ENCODE measurements at places on chromosomes 5 and 9.

GRCh38 chr5:53029608-53030007 is 40.5 kb downstream of the ITGA2 start:
- no peak for DNase-seq

DNA sequence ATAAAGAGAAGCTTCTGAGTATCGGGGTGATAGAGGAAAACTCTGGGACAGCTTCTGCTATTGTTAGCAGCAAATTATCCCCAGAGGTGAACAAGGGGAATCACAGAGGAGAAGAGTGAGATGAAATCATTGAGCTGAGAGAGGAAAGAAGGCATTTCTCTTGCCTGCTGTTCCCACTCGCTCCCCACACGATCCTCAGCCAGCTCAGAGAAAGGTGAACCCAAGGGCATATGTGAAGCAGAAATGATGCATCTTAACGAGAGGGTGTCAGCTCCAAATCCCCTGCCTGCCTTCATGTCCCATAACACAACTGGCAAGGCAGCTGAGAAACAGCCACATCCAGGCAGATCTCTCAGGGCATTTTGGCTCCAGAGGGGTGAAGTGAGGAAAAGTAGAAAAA is 111.6 kb downstream of the BRINP1 start:
- no peak for DNase-seq

DNA sequence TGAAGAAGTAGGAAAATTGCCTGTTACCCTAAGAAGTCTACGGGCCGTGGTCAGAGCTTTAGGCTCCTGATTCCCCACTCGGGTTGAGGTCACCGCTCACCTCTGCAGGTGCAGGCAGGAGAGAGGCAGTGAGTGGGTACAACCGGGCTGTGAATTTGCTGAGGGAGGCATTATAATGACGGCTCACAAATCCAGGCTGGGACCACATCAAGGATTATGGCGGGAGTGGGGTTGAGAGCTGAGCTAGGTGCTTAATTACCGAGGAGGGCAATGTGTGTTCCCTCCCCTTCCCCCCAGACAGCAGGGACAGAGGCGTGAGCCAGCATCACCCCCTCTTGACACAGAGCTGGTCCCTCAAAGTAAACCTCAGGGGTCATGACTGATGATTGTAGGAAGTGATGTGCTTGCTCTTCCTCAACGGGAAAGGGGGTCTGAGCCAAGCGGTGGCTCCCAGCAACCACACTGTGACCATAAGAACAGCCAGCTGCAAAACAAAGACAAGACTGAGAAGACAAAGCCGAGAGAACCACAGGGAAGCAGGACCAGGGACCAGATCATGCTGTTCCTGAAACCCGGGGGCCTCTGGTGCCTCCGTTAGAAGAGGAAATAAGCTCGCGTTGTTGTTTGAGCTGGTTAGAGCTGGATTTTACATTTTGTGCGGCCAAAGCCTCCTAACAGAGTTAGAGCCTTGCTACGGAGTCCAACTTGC is 77.7 kb downstream of the OLFM1 start:
- no peak for DNase-seq

DNA sequence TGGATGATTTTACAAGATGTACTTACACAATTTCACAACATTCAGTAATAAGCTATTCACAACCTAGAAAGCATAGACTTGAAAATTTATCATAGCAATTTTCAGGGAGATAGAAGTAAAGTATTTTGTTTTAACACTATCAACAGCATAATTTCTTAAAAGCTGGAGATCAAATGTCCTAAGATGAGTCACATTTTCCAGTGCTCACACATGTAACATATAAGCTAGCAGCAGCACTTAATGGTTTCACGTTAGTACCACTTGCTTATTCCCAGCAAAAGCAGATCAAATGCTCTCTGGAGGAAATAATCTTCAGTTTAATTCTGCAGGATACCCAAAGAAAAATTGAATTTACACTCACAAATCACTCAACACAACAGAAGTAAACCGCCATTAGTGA is 6.5 kb downstream of the OR13C8 start:
- no peak for DNase-seq

DNA sequence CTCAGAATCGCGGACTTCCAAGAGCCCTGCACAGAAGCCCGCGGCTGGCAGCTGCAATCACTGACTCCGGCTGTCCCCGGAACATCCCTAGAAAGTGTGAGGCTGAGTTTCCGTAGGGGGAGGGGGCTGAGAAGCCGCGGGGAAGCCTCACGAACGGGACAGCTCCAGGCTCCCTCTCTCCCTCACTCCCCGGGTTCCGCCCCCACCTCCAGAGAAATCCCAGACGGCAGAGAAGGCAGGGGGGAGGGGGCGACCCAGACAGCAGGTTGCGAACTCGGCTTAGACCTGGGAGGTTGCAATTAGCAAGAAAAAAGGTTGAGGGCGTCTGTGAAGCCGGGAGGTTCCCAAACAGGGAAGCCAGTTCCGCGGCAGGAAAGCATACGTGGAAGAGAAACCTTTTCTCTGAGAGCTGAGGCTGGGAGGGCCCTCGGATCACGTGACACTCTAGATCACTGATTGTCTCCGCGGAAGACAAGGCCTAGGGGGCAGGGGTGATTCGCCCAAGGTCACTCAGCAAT is 73.8 kb upstream of the CPLX2 start:
- no peak for DNase-seq

GRCh38 chr5:141656396-141656795 is 5.2 kb upstream of the FCHSD1 start:
- no peak for DNase-seq

GRCh38 chr9:136283291-136284235 is 20.3 kb downstream of the CCDC187 start:
- DNase-seq: peak; percentile 71

DNA sequence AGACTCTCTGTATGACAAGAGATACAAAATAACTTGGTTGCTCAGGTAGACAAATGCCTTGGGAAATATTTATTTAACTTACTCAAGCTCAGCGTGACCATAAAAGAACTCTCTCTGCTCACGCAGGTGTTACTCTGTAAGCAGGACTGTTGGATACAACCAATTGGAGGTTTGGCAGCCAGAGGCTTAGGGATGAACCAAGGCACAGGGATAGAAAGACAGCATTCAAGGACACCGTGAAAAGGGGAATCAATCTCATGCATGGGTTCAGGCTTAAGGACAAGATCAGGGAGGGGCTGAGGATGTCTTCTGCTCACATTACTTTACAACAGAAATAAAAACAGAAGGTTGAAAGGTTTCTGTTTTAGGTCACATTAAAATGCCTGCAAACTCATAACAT is 389.0 kb upstream of the BRINP1 start:
- no peak for DNase-seq
